Hematopoietic multipotent progenitor cell treated with erythropoietin and hydrocortisone succinate and interleukin-3 and kit ligand, for 8 days (in vitro differentiated cells): ENCODE measurements at places on chromosomes 6 and 20.

GRCh38 chr6:131980791-131981623 lies 29.8 kb upstream of the CCN2 start:
- no peak for DNase-seq

DNA sequence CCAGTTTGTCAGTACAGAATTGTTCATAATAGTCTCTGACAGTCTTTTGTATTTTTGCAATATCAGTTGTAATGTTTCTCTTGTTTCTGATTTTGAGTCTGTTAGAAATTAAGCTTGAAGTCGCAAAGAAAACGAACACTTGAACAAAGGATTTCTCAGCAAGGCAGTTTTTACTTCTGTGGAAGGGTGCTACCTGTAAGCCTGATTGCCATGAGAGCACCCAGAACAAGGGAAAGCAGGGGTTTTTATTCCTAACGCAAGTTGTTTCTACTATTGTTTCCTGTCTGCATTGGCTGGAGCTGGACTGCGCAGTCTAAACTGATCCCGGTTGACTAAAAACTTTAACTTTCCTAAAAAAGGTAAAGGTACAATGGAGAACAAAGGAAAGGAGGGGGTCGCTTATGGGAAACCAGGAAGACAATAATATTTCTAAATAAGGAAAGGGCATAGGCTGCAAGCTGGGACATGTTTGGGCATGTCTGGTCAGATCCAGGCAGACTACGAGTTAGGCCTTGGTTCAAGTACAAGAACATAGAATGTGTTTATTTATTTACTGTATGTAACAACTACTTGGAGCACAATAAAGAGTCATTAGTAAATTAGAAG lies 28.5 kb downstream of the HLA-B start:
- no peak for DNase-seq

DNA sequence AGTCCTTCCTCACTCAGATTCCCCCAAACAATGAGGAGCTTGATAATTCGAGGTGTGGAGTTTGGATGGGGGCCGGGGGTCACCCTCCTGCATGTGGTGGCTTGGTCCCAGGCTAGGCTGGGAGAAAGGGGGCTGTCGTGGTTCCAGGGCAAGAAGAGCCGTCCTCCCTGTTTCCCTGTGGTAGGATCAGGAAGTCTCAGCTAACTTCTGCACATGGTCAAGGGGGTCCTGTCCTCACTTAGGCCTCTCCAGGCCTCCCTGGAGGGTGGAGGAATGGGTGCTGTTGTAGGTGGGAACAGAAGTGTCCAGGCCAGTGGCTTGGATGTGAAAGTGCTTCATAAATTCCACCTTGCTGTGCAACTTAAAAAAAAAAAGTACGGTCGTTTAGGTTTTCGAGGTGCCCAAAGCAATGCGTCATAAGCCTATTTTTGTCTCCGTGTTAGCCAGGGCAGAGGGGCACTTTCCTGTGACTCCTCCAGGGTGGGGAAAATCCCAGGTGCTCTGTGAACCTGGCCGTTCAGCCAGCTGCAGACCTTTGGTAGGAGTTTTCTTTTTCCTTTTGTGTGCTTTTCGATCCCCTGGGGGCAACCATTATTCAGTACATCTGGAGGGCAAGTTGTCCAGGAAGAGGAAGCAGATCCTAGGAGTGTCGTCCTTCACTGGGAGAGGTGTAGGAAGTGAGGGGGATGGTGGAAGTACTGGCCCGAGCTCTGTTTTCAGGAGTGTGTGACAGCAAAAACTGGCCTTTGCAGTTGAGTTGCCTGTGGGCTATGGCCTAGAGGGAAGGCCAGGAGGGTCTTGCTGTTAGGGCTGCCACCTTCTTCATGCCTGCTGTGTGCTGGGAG lies 9.6 kb downstream of the IGF2R start:
- no peak for DNase-seq

DNA sequence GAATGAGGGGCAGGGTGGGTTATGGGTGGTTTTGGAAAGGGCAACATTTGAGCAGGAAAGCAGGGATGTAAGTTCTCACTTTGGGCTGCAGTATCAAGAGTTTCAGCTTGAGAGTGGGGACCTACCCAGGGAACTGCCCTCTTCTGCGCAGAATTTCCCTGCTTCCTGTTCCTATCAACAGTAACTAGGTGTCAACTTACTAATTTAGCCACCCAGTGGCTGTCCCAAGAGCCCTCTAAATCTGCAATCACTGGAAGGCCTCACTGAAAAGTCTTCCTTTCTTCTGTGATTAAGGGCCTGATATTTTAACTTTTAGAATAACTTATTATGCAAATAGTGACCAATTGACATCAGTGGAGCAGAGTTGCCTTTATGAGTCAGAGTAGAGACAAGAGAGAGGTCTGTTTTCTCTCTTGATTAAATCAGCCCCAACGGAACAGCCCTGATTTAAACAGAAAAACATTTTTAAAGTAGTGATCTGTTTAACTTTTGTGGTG lies 118.2 kb upstream of the RIPOR2 start:
- no peak for DNase-seq

GRCh38 chr6:117477988-117478852 lies 4.3 kb upstream of the DCBLD1 start:
- peak; percentile 52 for DNase-seq

DNA sequence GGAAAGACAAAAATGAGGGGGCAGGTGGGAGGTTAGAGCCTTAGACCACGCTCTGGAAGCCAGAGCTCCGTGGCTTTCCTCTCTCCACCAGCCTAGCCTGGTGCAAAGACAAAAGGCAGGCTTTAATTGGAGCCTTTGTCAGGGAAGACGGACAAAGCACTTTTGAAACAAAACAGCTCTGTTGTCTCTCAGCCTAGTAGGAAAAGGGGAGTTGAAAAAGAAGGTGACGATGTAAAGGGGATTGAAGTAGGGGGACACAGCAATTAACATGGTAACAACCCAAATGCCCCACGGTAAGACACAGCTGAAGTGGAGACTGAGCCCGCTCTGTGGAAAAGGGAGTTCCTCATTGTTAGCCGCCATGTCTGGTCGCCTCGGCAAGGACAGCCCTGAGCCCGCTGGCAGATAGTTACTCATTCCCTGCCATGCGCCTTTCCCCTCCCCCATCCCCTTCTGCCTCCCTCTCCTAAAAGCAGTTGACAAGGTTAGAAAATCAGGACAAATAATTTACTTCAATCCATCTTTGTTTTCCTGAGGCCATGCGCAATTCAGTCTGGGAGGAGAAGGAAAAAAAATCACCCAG lies 93.0 kb downstream of the TCP11 start:
- no peak for DNase-seq

GRCh38 chr20:46618316-46619100 lies 32.8 kb downstream of the SLC13A3 start:
- no peak for DNase-seq

GRCh38 chr6:138405816-138406413 lies 1.9 kb downstream of the HEBP2 start:
- DNase-seq, result no peak

GRCh38 chr6:166490671-166491500 lies 95.6 kb downstream of the RAMACL start:
- DNase-seq, result peak; percentile 76

DNA sequence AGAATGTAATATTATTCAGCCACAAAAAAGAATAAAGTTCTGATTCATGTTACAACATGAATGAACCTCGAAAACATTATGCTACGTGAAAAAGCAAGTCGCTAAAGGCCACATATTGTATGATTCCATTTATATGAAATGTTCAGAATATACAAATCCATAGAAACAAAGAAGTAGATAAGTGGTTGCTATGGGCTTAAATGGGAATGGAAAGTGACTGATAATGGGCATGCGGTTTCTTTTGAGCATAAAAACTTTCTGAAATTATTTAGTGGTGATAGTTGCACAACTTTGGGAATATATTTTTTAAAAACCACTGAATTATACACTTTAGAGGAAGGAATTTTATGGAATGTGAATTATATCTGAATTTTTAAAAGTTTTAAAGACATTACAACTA lies 33.4 kb upstream of the TCP11 start:
- no peak for DNase-seq

DNA sequence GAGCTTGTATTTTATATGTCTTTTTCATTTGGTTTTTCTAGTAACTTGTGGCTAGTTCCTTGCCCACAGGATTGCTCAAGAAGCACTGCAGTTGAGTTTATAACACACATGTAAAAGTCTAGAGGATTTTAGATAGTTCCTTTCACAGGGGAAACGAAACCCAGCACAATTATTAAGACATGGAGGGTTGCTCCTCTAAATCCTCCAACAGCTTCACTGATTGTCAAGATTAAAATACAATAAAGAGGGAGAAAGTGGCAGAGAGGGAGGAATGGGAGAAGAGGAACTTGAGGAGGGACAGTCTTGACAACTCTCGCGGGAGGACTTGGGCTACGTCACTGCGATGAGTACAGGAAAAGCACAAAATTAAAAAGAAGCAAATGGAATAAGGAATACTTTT lies 9.7 kb upstream of the TBC1D7 start:
- no peak for DNase-seq
